ENCODE measurements at places on chromosomes 7 and 10. TPM values are rescaled to one million over a fixed set of nuclear protein-coding genes. Genes with fewer than 3 reads are reported as not detected.

Gene TMEM213
- total RNA-seq, result not detected

Gene SEMA3A
- total RNA-seq, result 138 TPM

Gene TLL2
- 0.85 TPM for total RNA-seq

Gene NPTX2
- not detected for total RNA-seq

Gene DOCK4
- 10.6 TPM for total RNA-seq

Gene GARIN1A
- not detected for total RNA-seq

Gene ZNF853
- total RNA-seq, result 0.85 TPM

Gene SLC16A9
- 2.7 TPM for total RNA-seq

Gene TUBAL3
- 0.72 TPM for total RNA-seq

Gene MNX1
- total RNA-seq, result not detected

Gene PDE1C
- 1.2 TPM for total RNA-seq

Gene GIMAP7
- not detected for total RNA-seq

Gene CDC14C
- not detected for total RNA-seq

All from tracheal epithelial cell (primary cell).